ENCODE measurements at places on chromosomes 11 and 22.

DNA sequence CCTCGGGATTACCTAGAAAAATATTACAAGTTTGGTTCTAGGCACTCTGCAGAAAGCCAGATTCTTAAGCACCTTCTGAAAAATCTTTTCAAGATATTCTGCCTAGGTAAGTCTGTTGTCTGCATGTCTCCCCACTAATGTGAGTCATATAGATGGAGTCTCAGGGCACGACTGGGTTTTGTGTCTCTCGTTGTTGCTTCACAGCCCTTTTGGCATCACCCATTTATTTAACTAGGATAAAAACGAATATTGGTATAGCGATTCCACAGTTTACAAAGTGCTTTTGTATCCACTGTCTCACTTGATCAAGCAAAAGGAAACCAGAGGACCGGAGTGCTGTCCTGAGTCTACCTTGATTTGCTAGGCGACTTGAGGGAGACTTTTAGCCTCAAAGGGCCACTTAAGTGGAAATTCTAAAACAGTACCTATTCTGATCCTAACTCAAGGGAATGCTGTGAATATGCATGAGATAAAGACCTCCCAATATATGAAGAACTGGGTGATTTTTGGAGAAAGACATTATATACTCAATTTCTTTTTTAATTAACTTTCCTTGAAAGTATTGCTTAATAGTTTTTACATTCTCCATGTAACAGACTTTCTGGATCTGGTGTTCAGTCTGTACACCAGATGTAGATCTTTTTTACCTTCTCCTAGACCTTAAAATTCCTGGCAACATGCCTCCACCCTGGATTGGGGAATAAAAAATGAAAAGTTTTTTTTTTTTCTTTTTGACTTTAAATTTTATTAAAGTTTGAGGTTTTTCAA lies 590 bp downstream of the NNMT start:
- DNase-seq, result no peak

- no peak for DNase-seq
Measured at GRCh38 chr11:134350381-134350780, 18.6 kb downstream of the GLB1L2 start.

GRCh38 chr11:6332066-6332465 lies 11.8 kb upstream of the CAVIN3 start:
- no peak for DNase-seq

GRCh38 chr11:76673176-76674142 lies 2.9 kb upstream of the LRRC32 start:
- no peak for DNase-seq

DNA sequence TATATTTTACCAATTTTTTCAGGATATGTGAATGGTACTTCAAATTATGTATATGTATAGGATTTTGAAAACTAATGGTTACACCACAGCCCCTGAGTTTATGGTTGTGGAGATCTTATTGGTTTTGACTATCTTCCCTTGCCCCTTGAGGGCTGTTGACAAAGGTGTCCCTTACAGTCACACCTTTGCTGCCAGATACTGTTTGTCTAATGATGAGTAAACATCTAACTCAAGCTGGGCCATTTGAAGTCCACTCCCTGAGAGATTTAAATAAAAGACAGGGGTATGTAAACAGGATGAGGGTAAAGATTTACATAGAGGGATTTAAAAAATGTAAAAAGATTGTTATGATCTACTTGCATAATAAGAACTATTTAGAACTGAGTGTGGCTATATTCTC lies 38.9 kb upstream of the LUZP2 start:
- no peak for DNase-seq

GRCh38 chr11:121032546-121032945 lies 8.6 kb downstream of the TBCEL start:
- no peak for DNase-seq

- no peak for DNase-seq
Measured at GRCh38 chr11:120662071-120662676, 150.6 kb downstream of the GRIK4 start.

DNA sequence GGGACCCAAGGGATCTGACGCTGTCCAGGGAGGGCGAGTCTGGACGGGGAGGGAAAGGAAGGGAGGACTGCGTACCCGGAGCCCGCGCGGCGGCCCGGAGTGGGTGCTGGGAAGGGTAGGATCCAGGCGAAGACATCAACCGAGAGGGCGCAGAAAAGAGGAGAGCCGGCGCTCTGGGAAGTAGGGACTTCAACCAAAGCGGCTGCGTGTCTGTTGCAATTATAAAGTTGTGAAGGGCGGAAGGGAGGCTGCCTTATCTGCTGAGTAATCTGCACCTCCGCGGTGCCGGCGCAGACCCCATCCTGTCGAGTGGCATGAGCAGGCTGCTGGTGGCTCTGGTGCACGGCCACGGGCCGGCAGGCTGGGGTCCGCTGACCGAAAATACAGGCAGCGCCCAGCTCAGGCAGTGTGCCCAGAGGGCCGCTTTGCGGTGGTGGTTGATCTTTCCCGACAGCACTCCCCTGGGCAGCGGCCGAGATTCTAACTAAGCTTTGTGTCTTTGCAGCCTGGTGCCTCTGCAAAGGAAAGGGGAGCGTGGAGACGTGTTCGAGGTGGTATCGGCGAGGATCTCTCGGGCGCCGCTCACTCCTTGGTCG lies 978 bp downstream of the C11orf87 start:
- DNase-seq, result no peak

GRCh38 chr22:37420686-37421467 lies 6.4 kb downstream of the ELFN2 start:
- DNase-seq, result no peak

- no peak for DNase-seq
Measured at GRCh38 chr22:38327396-38327795, 10.2 kb upstream of the CSNK1E start.

- no peak for DNase-seq
Measured at GRCh38 chr11:123924027-123924426, 15.4 kb upstream of the OR4D5 start.

GRCh38 chr11:77322926-77323590 lies 21.6 kb upstream of the GDPD4 start:
- peak; percentile 42 for DNase-seq

DNA sequence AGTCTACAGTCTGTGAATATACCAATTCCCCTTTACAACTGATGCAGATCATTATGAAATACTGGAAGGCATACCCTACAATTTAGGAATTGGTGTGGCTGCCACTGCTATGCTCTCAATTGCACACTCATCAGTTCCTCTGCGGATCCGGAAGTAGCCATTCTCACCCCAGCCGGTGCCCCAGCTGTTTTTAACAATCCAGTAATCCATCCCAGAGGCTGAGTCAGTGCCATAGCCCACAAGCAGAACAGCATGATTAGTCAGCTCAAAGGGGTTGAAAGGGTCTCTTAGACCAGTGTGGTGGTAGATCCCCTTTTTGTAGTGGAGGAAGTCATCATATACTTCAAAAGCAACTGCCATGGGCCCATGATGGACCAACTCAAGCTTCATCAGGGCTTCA lies 43.6 kb downstream of the CTSC start:
- DNase-seq, result no peak

DNA sequence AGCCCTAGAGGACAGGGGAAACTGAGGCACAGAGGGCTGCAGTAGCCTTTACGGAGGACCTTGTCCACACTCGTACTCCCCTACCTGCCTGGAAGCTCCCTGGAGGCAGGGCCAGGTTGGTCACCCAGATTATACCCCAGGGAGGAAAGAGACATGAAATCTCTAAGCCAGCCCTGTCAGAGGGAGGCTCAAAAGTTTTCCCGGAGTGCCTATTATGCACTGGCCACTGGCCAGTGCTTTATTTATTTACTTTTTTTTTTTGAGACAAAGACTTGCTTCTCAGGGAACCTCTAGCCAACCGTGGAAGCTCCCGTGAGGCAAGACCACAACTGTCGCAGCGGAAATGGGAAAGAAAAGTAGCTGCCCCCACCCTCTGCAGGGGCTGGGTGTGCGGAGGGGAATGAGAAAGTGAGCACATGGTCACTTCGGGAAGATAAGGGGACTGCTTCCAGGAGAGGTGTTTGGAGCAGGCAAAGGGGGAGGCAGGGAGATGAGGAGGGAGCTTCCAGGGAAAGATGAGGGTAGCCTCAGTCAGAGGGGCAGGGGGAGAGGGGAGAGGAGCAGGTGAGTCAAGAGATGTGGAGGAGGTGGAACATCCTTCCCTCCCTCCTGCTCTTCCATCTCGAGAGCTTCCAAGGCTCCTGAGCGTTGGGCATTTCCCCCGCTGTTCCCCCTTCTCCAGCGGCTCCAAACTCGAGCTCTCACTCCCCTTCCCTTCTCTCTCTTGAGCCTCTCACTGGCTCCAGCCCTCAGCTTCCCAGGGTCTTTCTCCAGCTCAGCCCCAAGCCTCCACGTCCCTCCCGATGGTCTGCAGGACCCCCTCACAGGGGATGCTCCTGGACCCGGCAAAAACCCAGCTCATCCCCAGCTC lies 4.3 kb downstream of the IL2RB start:
- DNase-seq, result no peak

DNA sequence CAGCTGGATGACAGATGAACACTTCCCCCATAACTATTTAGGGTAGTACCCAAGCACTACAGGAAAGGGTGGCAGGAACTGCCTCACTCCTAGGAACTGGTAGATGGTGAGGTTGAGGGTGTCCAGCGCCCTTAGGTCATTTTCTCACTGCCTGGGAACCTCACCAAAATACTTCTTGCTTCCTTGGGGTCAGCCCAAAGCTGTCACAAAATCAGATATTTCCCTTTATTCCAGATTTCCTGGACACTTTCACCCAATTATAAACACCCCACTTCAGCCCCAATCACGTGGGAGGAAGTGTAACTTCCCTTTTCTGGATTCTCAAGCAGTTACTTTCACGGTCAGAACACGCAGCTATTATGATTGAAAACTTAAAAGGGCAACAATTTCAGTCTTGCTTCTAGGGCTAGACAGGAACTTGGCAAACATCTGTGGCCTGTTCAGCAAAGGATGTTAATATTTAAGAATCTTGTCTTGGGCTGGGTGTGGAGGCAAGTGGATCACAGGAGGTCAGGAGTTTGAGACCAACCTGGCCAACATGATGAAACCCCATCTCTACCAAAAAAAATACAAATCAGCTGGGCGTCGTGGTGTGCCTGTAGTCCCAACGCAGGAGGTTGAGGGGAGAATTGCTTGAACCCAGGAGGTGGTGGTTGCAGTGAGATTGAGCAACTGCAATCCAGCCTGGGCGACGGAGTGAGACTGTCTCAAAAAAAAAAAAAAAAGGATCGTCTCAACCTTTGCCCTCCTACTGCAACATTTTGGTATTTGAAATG lies 4.0 kb downstream of the FTH1 start:
- DNase-seq, result no peak

GRCh38 chr22:33921525-33922348 lies 1.5 kb upstream of the LARGE1 start:
- DNase-seq, result peak; percentile 52

- no peak for DNase-seq
Measured at GRCh38 chr11:56845121-56845732, 96.7 kb upstream of the OR9G4 start.

DNA sequence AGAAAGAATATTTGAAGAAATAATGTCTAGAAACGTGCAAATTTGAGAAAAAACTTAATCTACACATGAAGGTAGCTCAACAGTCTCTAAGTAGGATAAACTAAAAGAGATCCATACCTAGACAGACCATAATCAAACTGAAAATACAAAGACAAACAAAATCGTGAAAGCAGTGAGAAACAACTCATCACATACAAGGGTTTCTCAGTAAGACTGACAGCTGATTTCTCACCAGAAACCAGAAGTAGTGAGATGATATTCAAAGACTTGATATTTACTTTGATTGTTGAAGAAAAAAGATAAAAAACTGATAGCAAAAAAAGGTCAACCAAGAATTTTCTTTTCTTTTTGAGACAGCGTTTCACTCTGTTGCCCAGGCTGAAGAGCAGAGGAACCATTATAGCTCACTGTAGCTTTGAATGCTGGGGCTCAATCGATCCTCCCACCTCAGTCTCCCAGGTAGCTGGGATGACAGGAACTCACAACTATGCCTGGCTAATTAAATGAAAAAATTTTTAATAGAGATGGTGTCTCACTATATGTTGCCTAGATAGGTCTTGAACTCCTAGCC lies 17.4 kb downstream of the NPAT start:
- DNase-seq, result no peak

DNA sequence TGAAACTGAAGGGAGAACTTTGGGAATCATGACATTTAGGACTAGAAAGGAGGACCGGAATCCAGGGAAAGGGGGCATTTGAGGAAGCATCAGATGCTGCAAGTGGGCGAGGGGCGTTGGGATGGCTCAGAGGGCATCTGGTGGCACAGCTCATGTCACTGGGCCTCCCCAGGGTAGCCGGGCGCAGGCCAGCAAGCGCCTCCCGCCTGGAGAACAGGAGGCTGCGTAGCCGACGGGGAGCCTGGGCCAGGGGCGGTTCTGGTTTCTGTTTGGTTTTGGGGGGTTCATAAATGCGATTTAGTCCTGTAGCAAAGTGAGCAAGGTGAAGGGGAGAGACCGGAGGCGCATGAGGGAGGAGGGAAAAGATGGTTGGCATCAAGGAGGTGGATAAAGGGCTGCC lies 443 bp upstream of the ST14 start:
- no peak for DNase-seq

- DNase-seq, result no peak
Measured at GRCh38 chr11:121453589-121454299, 977 bp upstream of the SORL1-AS1 start.

GRCh38 chr11:41803895-41804294 lies 344.4 kb upstream of the LRRC4C start:
- no peak for DNase-seq

GRCh38 chr22:29245626-29246385 lies 22.0 kb downstream of the RHBDD3 start:
- DNase-seq, result no peak

GRCh38 chr11:69157156-69157821 lies 1.6 kb downstream of the SMIM38 start:
- peak; percentile 96 for DNase-seq

- DNase-seq, result no peak
Measured at GRCh38 chr11:133605482-133605881, 73.2 kb upstream of the OPCML start.

DNA sequence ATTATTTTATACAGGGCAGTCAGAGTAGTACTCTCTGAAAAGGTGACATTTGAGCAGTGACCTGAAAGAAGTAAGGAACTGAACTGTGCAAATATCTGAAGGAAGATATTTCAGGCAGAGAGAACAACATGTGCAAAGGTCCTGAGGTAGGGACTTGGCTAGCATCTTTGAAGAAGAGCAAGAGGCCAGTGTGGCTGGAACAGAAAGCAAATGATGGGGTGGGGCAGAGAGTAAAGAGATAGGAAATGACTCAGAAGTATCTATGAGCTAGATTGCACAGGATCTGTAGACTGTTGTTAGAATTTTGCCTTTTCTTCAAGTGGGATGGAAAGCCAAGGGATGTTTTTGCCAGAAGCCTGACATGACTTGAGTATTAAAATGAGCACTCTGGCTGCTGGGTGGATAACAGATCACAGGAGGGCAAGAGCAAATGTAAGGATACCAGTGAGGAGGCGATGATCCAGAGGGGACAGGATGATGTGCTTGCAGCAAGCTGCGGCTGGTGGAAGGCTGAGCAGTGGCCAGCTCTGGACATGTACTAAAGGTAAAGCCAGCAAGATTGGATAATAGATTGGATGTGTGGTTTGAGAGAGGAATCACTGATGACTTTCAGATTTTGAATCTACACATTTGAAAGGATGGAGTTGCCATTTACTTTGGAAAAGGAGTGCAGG lies 33.2 kb upstream of the TTC12 start:
- DNase-seq, result no peak

Data from putamen (tissue), 1 donor.